ENCODE measurements at places on chromosomes 6 and 20. TPM values are rescaled to one million over a fixed set of nuclear protein-coding genes. Genes with fewer than 3 reads are reported as not detected.

Gene PAK5
- total RNA-seq, result not detected

Gene SLC22A16
- not detected for total RNA-seq

DNA sequence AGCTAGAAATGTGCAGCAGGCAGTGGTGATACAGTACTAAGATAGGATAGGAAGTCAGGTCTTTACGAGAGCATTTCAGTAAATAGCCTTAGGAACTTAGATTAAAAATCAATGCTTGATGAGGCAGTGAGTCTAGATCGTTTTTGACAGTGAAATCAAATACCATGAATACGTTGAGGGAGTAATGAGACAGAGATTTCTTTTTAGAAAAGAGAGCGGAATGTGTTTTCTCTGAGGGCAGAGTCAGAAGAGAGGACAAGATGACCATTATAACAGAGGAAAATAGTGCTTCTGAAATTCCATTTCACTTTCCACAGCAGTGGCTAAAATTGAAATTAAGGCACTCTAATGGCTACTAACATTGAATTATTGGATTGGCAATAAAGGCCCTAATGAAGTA is 339.6 kb downstream of the UTRN start:
- H3K27ac ChIP-seq, result no peak overlapping the region
- H3K4me1 ChIP-seq, result no peaks in the 10 kb centered on the region
- no peak for DNase-seq
- H3K36me3 ChIP-seq, result no peaks in the 10 kb centered on the region
- H3K27me3 ChIP-seq, result no peaks in the 10 kb centered on the region

Gene SLC22A2
- total RNA-seq, result 0.39 TPM

Gene TBX18
- total RNA-seq, result 1.0 TPM

GRCh38 chr20:57774951-57775350 is 65.1 kb upstream of the PMEPA1 start:
- no peaks in the 10 kb centered on the region for H3K4me1 ChIP-seq
- no peak overlapping the region for H3K27ac ChIP-seq
- no peaks in the 10 kb centered on the region for H3K36me3 ChIP-seq
- no peak for DNase-seq
- H3K27me3 ChIP-seq, result no peaks in the 10 kb centered on the region

Gene FERMT1
- total RNA-seq, result 0.52 TPM

Gene CTAGE9
- not detected for total RNA-seq

DNA sequence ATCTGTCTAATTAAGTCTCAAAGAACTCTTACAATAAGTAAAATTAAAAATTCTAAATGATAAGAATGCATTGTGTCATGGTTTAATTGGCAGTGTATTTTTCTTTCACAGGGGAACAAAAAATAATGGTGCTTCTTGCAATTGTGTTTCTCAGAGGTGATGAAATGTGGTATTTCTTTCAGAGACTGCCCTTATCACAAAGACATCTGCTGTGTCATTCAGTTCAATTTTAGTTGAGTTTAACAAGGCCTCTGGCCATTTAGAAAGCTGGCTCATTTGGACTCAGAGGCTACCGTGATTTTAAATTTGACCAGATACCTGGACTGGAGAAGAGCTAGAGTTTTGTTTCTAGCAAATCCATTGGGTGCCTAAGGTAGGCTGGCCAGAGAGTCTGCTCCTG is 23.6 kb upstream of the ZNF831 start:
- no peak overlapping the region for H3K4me3 ChIP-seq
- no peaks in the 10 kb centered on the region for H3K36me3 ChIP-seq
- no peak overlapping the region for H3K27ac ChIP-seq
- peaks cover 5% of the 10 kb centered on the region for H3K4me1 ChIP-seq

DNA sequence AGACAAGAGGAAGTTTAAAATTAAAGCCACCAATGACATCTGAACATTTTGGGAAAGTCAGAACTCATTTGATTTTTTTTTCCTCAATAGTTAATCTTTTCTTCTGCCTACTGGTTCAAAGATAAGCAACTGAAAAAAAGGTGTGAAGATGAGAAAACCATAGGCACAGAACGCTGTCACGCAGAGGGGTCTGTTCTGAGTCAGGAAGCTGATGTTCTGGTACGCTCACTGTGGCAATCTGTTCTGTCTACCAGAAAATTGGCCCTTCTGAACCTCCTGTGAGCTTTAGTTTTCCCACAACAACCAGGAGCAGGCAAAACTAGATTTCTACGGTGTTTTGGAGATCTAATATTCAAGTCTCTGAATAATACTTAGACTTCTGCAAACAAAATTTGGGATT is 76.7 kb upstream of the ADGRG6 start:
- no peaks in the 10 kb centered on the region for H3K4me1 ChIP-seq
- no peak overlapping the region for H3K27ac ChIP-seq
- H3K4me3 ChIP-seq, result no peak overlapping the region
- H3K36me3 ChIP-seq, result no peaks in the 10 kb centered on the region
- no peaks in the 10 kb centered on the region for H3K27me3 ChIP-seq

DNA sequence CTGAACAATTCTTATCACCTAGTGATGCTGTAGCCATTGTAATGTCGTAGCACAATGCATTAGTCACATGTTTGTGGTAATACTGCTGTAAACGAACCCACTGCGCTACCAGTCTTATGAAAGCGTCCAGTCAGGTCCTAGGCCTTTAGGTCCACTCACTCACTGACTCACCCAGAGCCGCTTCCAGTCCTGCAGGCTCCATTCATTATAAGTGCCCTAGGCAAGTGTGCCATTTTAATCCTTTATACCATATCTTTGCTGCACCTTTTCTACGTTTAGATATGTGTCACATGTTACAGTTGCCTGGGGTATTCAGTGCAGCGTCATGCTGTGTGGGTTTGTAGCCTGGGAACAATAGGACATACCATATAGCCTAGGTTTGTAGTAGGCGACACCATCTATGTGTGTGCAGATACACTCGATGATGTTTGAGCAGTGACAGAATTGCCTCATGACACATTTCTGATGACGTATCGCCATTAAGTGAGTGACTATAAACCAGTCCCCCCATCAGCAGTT is 15.4 kb downstream of the IGF2R start:
- DNase-seq, result no peak
- H3K36me3 ChIP-seq, result no peaks in the 10 kb centered on the region
- H3K4me1 ChIP-seq, result peaks cover 90% of the 10 kb centered on the region
- H3K4me3 ChIP-seq, result no peak overlapping the region
- H3K27ac ChIP-seq, result peak overlapping the region; percentile 54

GRCh38 chr20:14431568-14431967 is 94.2 kb upstream of the FLRT3 start:
- DNase-seq, result no peak
- H3K27me3 ChIP-seq, result no peaks in the 10 kb centered on the region
- no peaks in the 10 kb centered on the region for H3K4me1 ChIP-seq
- no peaks in the 10 kb centered on the region for H3K36me3 ChIP-seq
- H3K4me3 ChIP-seq, result no peak overlapping the region
- H3K27ac ChIP-seq, result no peak overlapping the region

Gene PPP1R3G
- total RNA-seq, result 0.50 TPM

- no peak overlapping the region for H3K4me3 ChIP-seq
- no peak overlapping the region for H3K27ac ChIP-seq
- no peaks in the 10 kb centered on the region for H3K36me3 ChIP-seq
- no peaks in the 10 kb centered on the region for H3K4me1 ChIP-seq
Observed at GRCh38 chr6:169326067-169326799, 72.6 kb upstream of the THBS2 start.

- peaks cover 18% of the 10 kb centered on the region for H3K36me3 ChIP-seq
- H3K4me3 ChIP-seq, result peak overlapping the region; percentile 94
- H3K27ac ChIP-seq, result peak overlapping the region; percentile 94
- H3K27me3 ChIP-seq, result no peaks in the 10 kb centered on the region
- DNase-seq, result no peak
- H3K4me1 ChIP-seq, result peaks cover 30% of the 10 kb centered on the region
Observed at GRCh38 chr6:43517505-43518357, 842 bp downstream of the POLR1C start.

DNA sequence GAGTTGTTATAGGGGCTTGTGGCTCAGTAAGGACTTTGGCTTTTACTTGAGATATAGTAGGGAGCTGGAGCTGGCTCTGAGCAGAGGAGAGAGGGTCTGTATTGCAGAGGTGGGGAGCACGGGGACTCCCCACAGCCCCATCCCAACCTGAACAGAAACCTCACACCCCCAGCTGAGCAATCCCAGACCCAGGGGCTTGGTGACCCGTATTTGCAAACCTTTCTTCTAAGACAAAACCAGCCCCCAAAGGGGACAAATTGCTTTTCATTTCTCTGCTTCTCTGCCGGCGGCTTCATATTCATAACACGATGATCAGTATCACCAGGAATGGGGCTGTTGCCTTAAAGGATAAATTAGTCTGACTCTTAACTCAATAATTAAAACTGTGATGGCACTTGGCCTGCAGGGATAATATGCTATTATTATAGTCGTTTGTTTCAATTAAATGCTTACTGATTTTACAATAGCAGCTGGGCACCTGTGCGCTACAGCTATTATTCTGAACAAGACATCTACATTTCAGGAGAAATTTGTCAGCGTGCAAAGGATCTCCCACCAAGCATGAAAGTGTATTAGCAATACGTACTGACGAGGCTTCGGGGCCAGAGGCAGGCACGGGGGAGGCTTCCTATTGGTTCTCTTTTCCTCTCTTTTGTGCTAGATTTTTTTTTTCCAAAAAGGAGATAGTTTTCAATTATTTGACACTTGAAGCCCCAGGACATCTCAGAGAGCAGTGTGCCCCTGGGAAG is 118.1 kb downstream of the TOX2 start:
- no peaks in the 10 kb centered on the region for H3K4me1 ChIP-seq
- no peak overlapping the region for H3K27ac ChIP-seq
- DNase-seq, result no peak
- no peaks in the 10 kb centered on the region for H3K36me3 ChIP-seq

GRCh38 chr6:119182875-119183274 is 104.4 kb upstream of the FAM184A start:
- H3K27me3 ChIP-seq, result no peaks in the 10 kb centered on the region
- no peak for DNase-seq
- no peaks in the 10 kb centered on the region for H3K4me1 ChIP-seq
- H3K27ac ChIP-seq, result no peak overlapping the region
- no peaks in the 10 kb centered on the region for H3K36me3 ChIP-seq

DNA sequence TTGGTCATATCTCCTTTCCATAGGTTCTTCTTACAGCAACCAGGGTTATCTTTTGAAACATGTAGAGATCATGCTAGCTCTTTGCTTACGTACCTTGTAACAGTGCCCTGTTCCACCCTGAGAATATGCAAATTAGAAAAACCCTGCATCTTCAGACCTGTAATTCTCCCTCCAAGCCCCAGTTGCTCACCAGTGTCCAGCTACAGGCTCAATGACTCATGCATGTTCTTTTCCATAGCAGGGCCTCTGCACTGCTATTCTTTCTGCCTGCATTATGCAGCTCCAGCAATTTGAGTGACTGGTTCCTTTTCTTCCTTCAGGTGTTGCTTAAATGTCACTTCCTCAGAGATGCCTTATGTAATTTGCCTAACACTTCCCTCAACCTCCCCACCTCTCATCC is 636.2 kb downstream of the KHDRBS2 start:
- DNase-seq, result no peak
- no peaks in the 10 kb centered on the region for H3K4me1 ChIP-seq
- no peaks in the 10 kb centered on the region for H3K27me3 ChIP-seq

Gene HNF4A
- total RNA-seq, result not detected

- no peak for DNase-seq
- H3K4me1 ChIP-seq, result peaks cover 19% of the 10 kb centered on the region
Observed at GRCh38 chr6:52992980-52993920, 1.8 kb downstream of the GSTA4 start.

Gene ADAM33
- 3.3 TPM for total RNA-seq

DNA sequence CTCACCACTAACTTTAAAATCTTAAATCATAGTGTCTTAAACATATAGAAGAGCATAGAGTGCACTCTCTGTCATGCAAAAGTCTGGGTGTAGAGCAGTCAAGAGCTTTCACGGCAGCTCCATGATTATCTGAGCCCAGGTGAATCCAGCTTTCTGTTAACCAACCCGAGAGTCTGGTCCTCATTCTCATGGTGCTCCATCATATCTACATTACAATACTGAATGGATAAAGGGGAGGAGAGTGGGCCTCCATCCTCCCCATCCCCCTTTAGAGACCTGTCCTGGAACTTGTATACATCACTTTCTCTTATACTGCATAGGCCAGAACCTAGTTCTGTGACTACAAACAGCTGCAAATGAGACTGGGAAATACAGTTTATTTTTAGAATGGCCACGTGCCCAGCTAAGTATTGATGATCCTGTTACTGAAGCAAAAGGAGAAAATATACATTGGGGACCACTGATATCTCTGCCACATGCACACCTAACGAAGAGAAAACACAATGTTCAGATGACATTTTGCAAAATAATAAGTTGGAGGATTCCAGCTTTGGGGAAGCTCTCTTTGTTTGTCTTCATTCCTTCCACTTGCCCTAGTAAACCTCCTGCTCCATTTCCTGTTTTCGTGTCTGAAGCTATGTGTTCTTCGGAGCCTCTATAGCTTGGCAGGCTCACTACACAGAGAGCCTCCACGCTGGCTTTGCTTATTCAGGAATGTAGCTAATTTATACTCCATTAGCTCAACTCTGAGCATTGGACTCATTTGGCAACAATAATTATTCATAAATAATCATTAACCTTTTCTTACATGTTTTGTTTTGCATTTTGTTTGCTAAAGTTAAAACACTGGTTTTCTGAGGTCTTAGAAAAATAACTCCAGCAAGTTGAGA is 110.1 kb downstream of the IYD start:
- no peaks in the 10 kb centered on the region for H3K4me1 ChIP-seq
- H3K36me3 ChIP-seq, result no peaks in the 10 kb centered on the region
- no peak overlapping the region for H3K27ac ChIP-seq
- no peak overlapping the region for H3K4me3 ChIP-seq
